ENCODE measurements at places on chromosomes 4 and X.

DNA sequence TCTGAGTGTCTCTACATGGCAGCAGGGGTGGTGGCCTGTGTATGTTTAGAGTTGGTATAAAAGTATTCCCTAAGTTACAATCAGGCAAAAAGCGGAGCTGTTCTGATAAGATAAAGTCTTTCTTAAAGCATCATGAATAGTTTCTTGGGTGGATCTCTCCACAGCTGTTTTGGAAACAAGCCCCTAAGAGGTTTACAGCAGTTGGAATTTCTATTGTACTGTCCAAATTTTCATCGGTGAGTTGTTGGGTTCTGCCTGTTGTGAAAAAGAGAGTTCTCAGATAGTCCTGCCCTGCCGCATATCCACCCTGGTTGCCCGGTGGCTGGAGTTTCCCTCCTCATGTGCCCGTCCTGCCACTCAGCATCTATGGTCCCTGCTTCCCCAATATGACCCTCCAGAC is 50.1 kb downstream of the C4orf51 start:
- DNase-seq, result no peak

DNA sequence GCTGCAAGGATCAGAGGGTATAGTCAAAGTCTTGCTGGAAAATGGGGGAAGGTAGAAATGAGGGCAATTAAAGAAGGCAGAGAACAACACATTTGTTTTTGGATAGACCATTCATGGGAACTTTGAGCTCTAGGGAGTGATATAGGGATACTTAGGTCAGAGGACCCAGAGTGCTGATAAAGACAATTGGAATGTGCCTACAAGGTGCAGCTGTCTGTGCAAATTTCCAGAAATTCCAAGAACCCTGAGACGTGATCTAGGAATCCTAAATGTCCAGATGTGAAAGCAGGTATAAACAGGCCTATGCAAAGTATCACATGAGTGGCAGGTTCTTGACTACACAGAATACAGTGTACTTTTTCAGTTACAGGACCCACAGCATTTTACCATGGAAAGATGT is 24.2 kb downstream of the FNIP2 start:
- no peak for DNase-seq

DNA sequence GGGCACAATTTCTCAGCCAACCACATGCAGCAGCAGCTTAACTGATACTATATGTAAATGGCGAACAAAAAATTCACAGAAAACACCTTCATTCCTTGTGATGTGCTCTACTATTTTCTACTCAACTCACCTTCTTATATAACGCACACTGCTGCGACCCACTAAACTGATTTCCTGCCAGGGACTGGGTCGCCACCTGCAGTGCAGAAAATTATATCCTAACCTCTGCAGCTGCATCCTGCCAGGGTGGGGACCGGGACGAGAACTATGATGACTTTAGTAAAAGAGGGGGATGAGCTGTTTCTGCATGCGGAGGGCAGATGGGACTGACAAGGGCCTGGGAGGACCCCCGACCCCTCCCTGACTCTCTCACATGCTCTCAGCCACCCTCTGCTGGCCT is 27.4 kb downstream of the ABLIM2 start:
- no peak for DNase-seq

- DNase-seq, result no peak
Measured at GRCh38 chr4:118350961-118351360, 1.8 kb downstream of the PRSS12 start.
